ENCODE measurements at places on chromosomes 6 and 20. TPM values are rescaled to one million over a fixed set of nuclear protein-coding genes. Genes with fewer than 3 reads are reported as not detected.

DNA sequence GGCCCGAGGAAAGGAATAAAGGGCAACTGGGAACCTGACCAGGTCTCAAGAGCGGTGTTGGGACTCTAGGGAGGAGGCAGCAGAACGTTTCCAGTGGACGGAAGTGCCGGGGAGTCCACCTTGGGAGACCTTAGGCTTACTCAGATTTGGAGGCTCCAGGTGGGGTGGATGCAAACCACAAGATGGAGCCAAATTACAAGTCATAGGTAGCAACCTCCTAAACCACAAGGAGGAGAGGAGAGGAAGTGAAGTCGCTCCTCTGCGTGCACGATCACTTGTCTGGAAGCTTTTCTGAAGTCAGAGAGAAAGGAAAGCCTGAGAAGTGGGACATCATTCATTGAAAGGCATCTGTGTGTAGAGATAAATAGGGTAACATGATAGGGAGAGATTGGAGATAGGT, 9.3 kb downstream of the HLA-DOA start:
- no peak overlapping the region for H3K4me3 ChIP-seq
- no peaks in the 10 kb centered on the region for H3K36me3 ChIP-seq
- H3K4me1 ChIP-seq: no peaks in the 10 kb centered on the region

DNA sequence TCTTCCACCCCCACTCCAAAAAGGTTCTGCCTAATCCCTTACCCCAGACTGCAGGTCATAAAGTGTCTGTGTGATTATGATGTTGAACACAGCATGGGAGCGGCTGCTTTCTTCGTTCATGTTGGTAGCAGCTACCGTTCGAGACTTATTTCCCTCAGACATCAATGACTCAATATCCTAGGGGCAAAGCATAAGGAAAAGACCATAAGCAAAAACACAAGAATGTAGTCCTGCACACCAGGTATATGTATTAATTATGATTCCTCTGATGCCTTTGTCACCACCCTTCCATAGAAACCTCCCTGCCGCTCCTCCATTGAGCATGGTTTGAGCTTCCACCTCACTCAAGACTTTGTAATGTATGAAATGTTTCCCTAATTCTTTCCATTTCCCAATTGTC, 137.2 kb downstream of the KIF13A start:
- H3K4me1 ChIP-seq: peaks cover 8% of the 10 kb centered on the region
- no peak overlapping the region for H3K27ac ChIP-seq
- peaks cover 7% of the 10 kb centered on the region for H3K36me3 ChIP-seq
- H3K4me3 ChIP-seq: no peak overlapping the region
- H3K27me3 ChIP-seq: no peaks in the 10 kb centered on the region
- no peak for DNase-seq

DNA sequence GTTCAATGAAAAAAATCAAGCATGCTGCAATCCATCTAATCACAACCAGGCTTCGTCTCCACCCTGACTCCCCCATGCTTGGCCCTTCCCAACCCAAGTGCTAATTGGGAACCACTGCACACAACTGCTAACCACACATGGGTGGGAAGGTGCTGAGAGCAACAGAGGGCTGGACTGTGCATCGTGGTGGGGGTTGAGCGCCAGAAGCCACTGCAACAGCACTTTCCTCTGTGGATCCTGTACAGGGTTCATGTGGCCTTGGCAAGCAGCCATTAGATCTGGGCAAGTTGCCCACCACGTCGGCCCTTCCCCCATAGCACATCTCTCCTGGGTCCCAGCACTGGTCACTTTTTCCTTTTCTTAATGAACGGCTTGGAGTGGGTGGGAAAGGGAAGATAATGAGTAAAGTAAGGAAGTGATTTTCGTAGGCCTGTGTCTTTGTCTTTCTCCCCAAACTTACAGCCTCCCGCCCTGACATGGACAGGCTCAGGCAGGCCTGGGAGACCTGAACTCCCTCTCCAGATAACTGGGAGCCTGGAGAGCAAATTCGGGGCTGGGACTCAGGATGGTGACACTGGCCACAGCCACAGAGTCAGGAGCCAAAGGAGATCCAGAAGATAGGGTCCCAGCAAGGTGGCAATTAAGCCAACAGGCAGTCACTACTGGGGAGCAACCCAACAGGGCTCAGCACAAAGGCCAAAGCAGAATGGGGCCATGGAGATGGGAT, 34.4 kb upstream of the MRPS10 start:
- DNase-seq: no peak
- no peak overlapping the region for H3K27ac ChIP-seq
- H3K36me3 ChIP-seq: no peaks in the 10 kb centered on the region
- peaks cover 3% of the 10 kb centered on the region for H3K4me1 ChIP-seq
- no peaks in the 10 kb centered on the region for H3K27me3 ChIP-seq
- H3K4me3 ChIP-seq: no peak overlapping the region

DNA sequence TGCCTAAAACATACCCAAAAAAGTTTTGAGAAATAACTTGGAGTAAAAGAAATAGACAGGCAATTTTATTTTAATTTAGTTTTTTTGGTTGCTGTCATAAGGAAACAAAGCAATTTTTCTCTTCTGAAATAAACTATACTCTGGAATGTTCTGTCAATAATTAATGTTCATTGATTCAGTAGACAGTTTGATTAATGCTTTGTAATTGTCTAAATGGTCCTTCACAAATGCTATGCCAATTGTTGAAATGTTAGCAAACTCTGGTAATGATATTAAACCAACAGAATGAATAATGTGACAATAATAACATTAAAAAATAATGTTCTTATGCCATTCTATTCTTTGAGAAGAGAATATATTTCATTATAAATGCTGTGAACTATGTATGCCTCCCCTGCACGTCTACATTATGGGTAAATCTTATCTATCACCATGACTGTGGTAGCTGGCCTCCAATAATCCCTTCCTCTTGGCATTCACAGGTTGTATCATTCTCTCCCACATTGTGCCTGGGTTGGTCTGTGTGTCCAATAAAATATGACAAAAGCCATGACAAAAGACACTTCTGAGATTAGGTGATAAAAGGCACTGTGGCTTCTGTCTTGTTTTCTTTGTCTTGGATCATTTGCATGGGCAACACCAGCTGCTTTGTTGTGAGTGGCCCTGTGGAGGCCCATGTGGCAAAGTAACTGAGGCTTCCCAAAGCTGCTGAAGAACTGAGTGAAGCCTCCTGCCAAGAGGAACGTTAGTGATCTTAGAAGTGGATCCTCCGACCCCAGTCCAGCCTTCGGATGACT, 25.1 kb downstream of the IL20RA start:
- no peak overlapping the region for H3K4me3 ChIP-seq
- H3K36me3 ChIP-seq: no peaks in the 10 kb centered on the region
- no peaks in the 10 kb centered on the region for H3K27me3 ChIP-seq
- no peak overlapping the region for H3K27ac ChIP-seq
- DNase-seq: no peak

GRCh38 chr20:4441191-4441590, 280.5 kb upstream of the PRND start:
- H3K4me3 ChIP-seq: no peak overlapping the region
- H3K36me3 ChIP-seq: no peaks in the 10 kb centered on the region
- DNase-seq: no peak
- H3K27me3 ChIP-seq: no peaks in the 10 kb centered on the region

DNA sequence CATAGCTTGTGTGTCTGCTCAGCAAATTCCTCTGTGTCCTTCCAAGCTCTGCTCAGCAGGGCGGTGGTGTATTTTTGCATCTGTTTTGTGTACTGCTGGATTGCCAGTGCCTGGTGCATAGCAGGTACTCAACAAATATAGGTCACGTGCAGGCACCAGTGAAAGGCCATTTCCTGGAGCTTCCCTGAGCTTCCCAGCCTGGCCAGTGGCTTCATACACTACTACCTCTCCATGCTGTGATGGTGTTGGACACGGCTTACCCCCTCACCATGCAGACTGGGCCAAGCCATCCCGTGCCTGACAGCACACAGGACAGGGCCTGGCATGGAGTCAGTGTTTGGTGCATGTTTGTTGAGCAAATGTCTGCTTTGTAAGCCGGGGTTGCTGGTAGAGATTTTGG, 7.7 kb upstream of the PHACTR3 start:
- no peak overlapping the region for H3K27ac ChIP-seq
- no peak overlapping the region for H3K4me3 ChIP-seq
- H3K27me3 ChIP-seq: no peaks in the 10 kb centered on the region
- no peaks in the 10 kb centered on the region for H3K4me1 ChIP-seq
- no peaks in the 10 kb centered on the region for H3K36me3 ChIP-seq

GRCh38 chr6:116020738-116021137, 40.0 kb downstream of the FRK start:
- H3K4me1 ChIP-seq: peaks cover 26% of the 10 kb centered on the region
- DNase-seq: no peak
- no peak overlapping the region for H3K27ac ChIP-seq
- H3K4me3 ChIP-seq: no peak overlapping the region
- H3K36me3 ChIP-seq: no peaks in the 10 kb centered on the region

GRCh38 chr6:68572525-68572924, 62.6 kb upstream of the ADGRB3 start:
- no peaks in the 10 kb centered on the region for H3K27me3 ChIP-seq
- H3K36me3 ChIP-seq: no peaks in the 10 kb centered on the region
- no peak overlapping the region for H3K4me3 ChIP-seq
- H3K4me1 ChIP-seq: no peaks in the 10 kb centered on the region
- DNase-seq: no peak
- H3K27ac ChIP-seq: no peak overlapping the region

GRCh38 chr6:133070410-133071043, 170.6 kb upstream of the EYA4 start:
- no peaks in the 10 kb centered on the region for H3K36me3 ChIP-seq
- no peak overlapping the region for H3K4me3 ChIP-seq
- no peak overlapping the region for H3K27ac ChIP-seq

GRCh38 chr6:135183532-135184440, 2.7 kb downstream of the MYB start:
- H3K4me3 ChIP-seq: peak overlapping the region; percentile 80
- H3K27me3 ChIP-seq: no peaks in the 10 kb centered on the region
- H3K4me1 ChIP-seq: peaks cover 11% of the 10 kb centered on the region
- no peak overlapping the region for H3K27ac ChIP-seq

GRCh38 chr20:910132-910869, 5.8 kb downstream of the ANGPT4 start:
- no peaks in the 10 kb centered on the region for H3K4me1 ChIP-seq
- H3K4me3 ChIP-seq: no peak overlapping the region
- no peak for DNase-seq
- no peaks in the 10 kb centered on the region for H3K27me3 ChIP-seq

- H3K36me3 ChIP-seq: no peaks in the 10 kb centered on the region
- no peak for DNase-seq
- H3K27me3 ChIP-seq: no peaks in the 10 kb centered on the region
- peak overlapping the region; percentile 35 for H3K27ac ChIP-seq
- peak overlapping the region; percentile 36 for H3K4me3 ChIP-seq
Observed at GRCh38 chr20:23655491-23656211, 17.9 kb upstream of the CST3 start.

DNA sequence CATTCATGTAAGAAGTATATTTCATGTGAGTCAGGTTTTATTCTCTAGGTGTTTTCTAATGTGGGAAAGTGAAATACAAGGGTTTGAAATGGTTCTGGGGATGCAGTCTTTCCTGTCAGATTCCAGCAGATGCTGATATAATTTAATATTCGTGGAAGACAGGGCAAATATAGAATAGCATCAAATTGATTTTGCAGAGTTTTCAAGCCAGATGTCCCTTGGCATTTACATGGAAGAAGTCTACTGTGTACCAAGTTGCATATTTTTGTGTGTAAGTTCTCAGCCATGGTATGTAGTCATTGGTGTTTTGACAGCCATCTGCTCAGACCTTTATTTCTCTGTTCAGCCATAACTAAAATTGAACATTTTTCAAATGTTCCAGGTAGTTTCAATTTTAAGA, 143.7 kb downstream of the LAMA2 start:
- H3K36me3 ChIP-seq: no peaks in the 10 kb centered on the region
- no peak overlapping the region for H3K27ac ChIP-seq
- no peak overlapping the region for H3K4me3 ChIP-seq
- H3K4me1 ChIP-seq: no peaks in the 10 kb centered on the region
- DNase-seq: no peak
- no peaks in the 10 kb centered on the region for H3K27me3 ChIP-seq

- H3K4me3 ChIP-seq: peak overlapping the region; percentile 88
- peaks cover 19% of the 10 kb centered on the region for H3K4me1 ChIP-seq
- no peaks in the 10 kb centered on the region for H3K36me3 ChIP-seq
- H3K27ac ChIP-seq: no peak overlapping the region
Observed at GRCh38 chr6:117600008-117600743, 2.1 kb downstream of the GOPC start.

DNA sequence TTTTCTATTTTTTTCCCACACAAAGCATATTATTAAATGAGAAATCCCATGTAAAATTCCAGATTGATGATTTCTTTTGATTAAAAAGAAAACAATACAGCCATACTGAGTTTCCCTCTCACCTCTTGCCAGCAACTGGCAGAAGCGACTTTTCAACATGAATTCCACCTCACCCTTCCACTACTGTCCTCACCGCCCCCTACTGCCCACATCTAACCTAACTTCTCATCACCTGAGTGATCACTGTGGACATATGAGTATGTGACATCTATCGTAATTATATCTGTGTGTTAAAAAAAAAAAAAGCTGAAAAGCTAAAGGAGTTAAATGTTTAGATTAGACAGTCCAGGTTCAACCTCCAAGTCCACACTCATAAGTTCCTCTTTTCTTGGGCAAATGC, 528.6 kb downstream of the PRKN start:
- H3K36me3 ChIP-seq: no peaks in the 10 kb centered on the region
- DNase-seq: no peak
- peaks cover 11% of the 10 kb centered on the region for H3K4me1 ChIP-seq
- no peaks in the 10 kb centered on the region for H3K27me3 ChIP-seq
- H3K27ac ChIP-seq: no peak overlapping the region

DNA sequence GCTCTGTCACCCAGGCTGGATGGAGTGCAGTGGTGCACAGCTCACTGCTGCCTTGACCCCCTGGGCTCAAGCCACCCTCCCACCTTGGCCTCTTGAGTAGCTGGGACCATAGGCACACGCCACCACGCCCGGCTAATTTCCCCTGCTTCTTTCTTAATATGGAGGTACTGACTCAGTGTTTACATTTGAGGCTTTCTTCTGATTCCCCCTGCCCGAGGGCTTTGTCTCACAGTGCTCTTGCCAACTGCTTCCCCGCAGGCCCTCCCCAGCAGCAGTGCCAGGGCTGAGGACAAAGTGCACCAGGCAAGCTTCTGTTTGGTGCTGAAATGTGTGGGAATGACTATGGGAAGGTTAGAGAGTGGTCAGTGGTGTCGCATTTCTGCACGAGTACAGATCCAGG, 34.8 kb downstream of the NR2E1 start:
- H3K36me3 ChIP-seq: no peaks in the 10 kb centered on the region
- no peaks in the 10 kb centered on the region for H3K4me1 ChIP-seq
- DNase-seq: no peak
- H3K4me3 ChIP-seq: no peak overlapping the region

GRCh38 chr6:129634411-129635230, 75.4 kb downstream of the ARHGAP18 start:
- DNase-seq: no peak
- peaks cover 5% of the 10 kb centered on the region for H3K4me1 ChIP-seq
- no peaks in the 10 kb centered on the region for H3K27me3 ChIP-seq
- H3K27ac ChIP-seq: no peak overlapping the region
- H3K36me3 ChIP-seq: no peaks in the 10 kb centered on the region
- no peak overlapping the region for H3K4me3 ChIP-seq

Gene PTCHD4
- 2.7 TPM for total RNA-seq

Gene DEFB129
- not detected for total RNA-seq

Gene CLIC5
- total RNA-seq: 2.2 TPM

Gene B3GAT2
- not detected for total RNA-seq

Gene SLC35D3
- not detected for total RNA-seq

All from thoracic aorta (tissue), 2 donors.